ENCODE measurements at places on chromosomes 6 and 20.

GRCh38 chr6:89925826-89926225 is 31.6 kb downstream of the GJA10 start:
- DNase-seq, result no peak

DNA sequence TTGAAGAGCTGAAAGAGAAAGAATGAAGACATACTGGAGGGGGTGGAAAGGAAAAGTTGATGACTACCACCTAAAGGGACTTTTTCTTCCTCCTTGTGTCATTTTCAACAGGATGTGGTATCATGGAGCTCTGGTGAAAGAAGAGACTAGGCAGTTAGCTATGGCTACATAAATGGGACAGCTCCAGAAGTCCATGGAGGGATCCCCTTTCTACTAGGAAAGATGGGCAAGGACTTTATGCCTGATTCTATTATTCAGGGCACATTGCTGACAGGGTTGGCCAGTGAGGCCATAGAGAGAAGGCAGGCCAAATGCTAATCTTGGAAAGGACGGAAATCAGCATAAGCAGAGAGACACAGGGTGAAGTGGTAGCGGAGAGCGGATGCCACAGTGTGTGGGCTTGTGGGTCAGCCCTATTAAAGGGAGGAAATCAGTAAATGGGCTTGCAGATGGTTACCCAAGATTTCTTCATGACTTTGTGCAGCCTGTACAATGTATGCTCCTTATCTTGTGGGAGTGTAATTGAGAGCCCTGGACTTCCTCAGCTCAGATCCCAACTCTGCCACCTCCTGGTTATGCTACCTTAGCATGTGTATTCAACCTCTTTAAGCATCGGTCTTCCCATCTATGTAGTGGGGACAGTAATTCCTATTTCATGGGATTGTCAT is 77.4 kb upstream of the TMEM170B start:
- no peak for DNase-seq

- peak; percentile 78 for DNase-seq
Measured at GRCh38 chr20:37911838-37912281, 8.9 kb downstream of the VSTM2L start.

- no peak for DNase-seq
Measured at GRCh38 chr6:14618759-14619418, 501.3 kb downstream of the CD83 start.

DNA sequence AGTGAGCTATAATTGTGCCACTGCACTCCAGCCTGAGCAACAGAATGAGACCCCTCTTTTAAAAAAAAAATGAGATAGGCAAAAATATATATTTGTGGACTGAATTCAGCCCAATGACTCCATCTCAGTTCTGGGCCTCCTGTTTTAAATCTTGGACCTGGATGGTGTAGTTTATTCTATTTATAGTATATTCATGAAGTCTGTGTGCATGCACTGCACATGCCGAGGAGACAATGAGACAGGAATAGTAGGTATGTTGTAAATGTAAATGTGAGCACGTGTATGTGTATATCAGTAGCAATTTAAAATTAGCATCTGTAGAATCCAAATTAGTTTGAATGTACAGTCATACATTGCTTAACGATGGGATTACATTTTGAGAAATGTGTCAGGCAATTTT is 91.0 kb downstream of the TBC1D7 start:
- DNase-seq, result no peak

- no peak for DNase-seq
Measured at GRCh38 chr20:5973172-5973571, 22.7 kb downstream of the MCM8 start.

DNA sequence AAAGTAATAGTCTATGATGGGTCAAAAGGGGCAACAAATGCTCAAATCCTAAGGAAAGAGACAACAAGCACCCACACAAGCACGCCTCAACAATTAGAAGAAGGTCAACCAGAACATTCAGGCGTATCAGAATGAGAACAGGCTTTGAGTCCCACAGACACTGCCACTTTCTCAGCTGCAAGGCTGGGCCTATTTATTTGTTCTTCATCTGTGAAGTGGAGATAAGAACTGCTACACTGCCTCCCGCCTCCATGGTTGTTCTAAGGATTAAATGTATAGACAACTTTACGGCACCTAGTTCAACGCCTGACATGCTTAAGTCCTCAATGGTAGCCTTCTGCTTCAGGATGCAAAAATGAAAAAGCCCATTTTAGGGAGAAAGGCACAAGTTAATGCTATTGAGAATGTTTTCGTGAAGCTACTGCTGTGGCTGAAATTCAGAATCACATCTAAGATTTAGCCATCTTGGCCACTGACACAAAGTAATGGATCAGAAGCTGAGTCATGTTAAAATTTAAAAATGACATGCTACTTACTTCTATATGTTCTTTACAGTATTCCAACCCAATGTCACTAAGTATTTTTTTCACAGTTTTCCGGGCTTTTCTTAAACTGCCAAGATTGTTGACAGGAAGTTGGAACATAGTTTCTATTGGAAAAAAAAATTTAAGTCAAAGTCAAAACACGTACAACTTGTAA is 27.7 kb downstream of the ADNP start:
- DNase-seq, result no peak

DNA sequence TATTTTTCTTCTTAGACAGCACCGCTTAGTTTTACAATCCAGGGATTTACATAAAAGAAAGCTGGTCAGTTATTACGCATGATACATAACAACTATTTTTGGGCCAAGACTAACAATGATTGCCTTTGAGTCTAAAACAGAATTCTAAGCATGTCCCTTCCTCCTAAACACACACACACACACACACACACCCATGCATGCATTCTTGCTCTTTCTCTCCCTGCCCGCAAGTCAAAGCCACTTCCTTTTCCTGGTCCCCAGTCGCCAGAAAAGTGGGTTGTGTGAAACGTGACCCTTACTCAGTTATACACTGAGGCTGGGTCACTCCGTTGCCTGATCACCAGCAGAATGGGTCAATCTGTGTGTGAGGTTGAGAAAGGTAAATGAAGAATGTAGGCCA is 31.4 kb downstream of the FYN start:
- DNase-seq, result peak; percentile 43

GRCh38 chr6:43772681-43773049 is 2.7 kb downstream of the VEGFA start:
- DNase-seq, result peak; percentile 56

DNA sequence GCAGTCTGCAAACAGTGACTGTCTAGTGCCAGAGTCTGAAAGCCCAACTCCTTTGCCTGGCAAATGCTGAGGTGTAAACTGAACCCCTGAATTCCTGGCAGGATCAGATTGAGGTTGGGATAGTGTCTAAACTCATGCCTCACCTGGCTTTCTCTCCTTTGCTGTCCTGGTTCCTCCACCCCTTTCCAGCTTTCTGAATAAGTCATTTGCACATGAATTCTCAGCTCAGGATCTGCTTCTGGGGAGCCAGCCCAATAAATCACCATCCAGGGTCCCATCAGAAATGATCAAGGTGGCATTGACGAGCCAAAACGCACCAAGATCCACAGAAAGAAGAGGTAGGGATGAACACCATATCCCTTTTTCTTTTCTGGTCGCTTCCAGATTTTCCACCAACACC is 301.6 kb downstream of the LRFN2 start:
- DNase-seq, result no peak

DNA sequence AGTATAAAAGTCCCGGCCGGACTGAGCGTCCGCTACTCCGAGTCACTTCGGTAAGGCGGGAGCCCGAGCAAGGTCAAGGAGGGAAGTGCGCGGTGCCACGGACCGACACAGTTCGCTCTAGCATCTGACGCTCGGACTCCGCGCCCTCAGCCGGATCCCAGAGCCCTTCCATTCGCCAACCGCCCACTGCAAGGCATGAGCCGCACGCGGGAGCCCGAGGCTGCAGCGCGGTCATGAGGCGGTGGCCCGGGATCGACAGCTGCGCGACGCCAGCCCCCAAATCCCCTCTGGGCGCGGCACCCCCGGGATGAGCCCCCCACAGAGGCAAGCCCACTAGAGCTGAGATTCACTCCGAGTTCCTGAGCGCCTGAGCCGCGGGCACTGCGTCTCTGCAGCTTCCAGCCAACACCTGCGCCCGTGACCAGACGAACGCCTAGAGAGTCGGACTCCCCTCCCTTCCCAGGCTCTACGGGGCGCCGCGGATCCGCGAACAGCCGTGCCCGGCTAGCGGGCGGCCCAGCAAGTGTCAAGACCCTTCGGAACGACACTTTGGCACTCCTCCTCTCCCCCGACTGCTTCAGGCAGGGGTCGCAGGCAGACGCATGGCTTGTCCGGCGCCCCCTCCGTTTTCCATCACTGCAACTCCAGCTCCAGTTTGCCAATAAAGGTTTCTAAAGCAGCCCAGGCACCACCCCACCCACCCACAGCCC is 725 bp upstream of the ISM1 start:
- DNase-seq, result no peak

GRCh38 chr20:35876033-35876320 is 78.3 kb downstream of the SCAND1 start:
- no peak for DNase-seq

DNA sequence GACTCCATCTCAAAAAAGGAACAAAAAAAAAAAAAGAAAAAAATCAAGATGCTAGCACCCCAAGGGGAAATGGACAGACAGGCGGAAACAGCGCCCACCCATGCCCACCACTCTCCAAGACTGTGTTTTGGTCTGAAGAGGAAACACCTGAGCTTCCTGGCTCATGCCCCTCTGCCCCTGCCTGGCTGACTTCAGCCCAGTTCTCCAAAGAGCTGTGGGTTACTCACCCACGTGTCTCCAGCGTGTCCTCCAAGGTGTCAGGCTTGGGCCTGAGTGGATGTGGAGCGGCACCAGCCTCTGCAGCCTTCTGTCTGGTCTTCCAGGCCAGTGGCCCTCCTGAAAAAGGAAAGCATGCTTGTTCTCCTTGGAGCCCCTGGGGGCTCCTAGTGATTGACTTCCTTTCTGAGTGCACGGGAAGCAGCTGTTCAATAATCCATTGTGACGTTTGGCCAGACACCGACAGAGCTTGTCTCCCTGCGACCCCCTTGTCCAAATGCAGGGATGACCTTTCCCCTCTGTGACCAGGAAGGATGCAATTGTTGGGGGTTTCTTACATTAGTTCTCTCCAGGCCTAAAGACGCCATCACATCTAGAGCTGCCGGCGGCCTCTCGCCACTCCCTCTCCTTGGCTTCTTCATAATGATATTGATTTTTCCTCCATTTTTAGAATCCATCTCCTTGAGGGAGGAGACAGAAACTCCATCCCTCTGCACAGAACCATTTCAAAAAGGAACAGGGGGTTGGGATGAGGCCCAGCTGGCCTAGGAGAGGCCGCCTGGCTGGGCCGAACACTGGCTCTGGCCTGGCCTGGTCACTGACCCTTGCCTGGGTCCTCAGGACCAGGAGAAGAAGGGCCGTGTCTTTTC is 58.4 kb downstream of the ADNP start:
- no peak for DNase-seq

- DNase-seq, result no peak
Measured at GRCh38 chr20:4480104-4480503, 241.6 kb upstream of the PRND start.

GRCh38 chr6:161169696-161170095 is 104.2 kb downstream of the AGPAT4 start:
- no peak for DNase-seq

GRCh38 chr6:10537726-10538125 is 16.6 kb downstream of the GCNT2 start:
- DNase-seq, result no peak

- DNase-seq, result no peak
Measured at GRCh38 chr6:117464700-117465099, 17.8 kb upstream of the DCBLD1 start.

GRCh38 chr20:31675828-31676608 is 38.3 kb downstream of the COX4I2 start:
- DNase-seq, result no peak

DNA sequence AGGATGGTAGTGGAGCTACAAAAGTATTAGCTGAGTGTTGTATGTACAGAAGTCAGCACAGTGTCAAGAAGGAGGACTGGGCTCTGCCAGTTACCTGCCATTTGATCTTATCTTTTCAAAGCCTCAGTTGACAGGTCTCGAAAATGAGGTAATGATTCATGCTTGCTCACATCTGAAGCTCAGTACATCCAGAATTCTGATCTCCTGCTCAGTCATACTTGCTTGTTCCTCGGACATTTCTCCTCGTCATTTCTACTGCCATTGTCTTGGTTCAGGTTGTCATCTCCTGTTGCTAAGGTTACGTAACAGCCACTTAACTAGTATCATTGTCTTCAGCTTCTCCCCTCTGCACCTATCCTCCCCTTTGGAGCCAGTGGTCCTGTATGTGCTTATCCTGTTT is 89.5 kb downstream of the SLX4IP start:
- DNase-seq, result no peak

- DNase-seq, result no peak
Measured at GRCh38 chr6:109299776-109300564, 82.3 kb downstream of the CD164 start.

DNA sequence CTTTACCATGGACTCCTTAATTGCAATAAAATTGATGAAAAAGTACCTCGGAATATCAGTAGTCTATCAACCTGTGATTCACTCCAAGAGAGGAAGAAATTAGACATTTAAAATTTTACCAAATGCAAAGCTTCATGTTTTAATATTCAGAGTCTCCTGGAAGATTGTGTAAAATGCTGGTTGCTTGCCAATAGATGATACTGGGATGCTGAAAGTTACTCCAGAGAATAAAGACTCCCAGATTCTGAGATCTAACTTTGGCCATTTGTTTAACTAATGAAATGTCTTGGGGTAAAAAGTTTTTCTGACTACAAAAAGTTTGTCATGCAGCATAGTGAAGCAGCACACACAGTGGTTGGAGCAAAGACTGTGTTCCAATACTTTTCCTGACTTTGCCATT is 176.7 kb upstream of the RSPO3 start:
- DNase-seq, result no peak

- DNase-seq, result no peak
Measured at GRCh38 chr6:111258615-111259088, 171.3 kb downstream of the SLC16A10 start.

DNA sequence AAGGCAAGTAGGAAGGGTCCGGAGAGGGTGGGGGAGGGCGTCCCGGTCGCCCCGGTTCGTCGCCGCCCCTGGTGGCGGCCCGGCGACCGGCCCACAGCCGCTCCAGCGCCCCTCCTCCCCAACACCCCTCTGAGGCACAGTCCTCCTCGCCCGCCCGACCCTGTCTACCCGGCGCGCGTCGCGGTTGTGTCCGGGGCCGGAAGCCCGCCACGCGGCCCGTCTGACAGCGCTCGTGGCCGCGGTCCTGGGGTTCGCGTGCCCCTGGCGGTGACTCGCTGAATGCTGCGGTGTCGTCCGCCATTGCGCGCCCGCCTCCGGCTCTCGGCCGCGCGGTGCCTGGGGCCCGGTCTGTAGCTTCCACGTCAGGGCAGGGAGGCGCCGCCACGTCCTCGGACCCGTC is 335.3 kb upstream of the DEFB115 start:
- DNase-seq, result no peak

- DNase-seq, result no peak
Measured at GRCh38 chr20:36400909-36401735, 95.0 kb downstream of the DLGAP4 start.

DNA sequence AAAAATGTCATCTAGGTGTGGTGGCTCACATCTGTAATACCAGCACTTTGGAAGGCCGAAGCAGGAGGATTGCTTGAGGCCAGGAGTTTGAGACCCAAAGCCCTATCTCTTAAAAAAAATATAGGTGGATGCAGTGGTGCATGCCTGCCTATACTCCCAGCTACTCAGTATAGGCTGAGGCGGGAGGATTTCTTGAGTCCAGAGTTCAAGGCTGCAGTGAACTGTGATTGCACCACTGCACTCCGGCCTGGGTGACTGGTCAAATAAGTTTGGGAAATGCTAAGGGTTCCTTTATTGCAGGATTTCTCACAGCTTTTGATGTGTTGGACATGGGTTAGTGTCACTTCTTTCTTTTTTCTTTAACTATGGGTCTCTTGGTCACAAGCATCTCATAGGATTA is 261.3 kb downstream of the PLCB1 start:
- DNase-seq, result no peak

GRCh38 chr6:15535495-15536197 is 127.2 kb downstream of the DTNBP1 start:
- DNase-seq, result no peak

Measured in heart left ventricle (tissue), 16 donors.